ENCODE measurements at places on chromosomes 2 and 18.

DNA sequence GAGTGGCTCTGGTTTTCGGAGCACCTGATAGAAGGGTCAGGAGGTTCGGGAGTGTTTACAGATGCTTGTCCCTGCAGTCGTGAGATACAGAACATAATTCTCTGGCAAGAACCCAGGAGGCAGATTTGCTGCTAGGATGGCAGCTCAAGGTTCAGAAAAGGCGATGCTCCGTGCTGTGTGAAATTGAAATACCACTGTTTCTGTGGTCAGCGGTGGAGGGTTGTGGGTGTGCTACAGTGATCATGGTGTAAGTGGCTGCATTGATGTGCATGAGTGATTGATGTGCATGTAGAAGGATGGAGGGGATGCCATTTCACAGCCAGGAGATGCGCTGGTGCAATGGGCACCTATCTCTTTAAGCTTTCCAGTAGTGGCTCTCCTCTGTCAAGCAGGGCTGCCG is 322.1 kb downstream of the GALR1 start:
- no peak for DNase-seq

DNA sequence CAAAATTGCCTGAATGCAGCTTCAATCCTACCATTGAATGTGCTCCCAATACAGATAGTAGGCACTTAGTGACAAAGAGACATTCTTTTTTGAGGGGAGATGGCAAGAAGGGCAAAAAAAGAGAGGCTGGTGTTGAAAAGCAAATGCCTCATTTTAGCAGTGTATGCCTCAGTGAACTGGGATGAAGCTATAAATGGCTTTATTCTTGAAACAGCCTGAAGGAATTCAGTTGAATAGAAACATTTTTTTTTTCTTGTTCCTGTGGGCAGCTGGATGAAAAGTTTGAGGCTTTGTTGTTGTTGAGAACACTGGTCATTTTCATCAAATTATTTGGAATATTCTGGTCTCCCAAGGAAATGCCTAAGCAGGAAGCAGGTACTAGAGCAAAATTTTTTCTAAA is 228.9 kb downstream of the RNF144A start:
- DNase-seq = no peak

DNA sequence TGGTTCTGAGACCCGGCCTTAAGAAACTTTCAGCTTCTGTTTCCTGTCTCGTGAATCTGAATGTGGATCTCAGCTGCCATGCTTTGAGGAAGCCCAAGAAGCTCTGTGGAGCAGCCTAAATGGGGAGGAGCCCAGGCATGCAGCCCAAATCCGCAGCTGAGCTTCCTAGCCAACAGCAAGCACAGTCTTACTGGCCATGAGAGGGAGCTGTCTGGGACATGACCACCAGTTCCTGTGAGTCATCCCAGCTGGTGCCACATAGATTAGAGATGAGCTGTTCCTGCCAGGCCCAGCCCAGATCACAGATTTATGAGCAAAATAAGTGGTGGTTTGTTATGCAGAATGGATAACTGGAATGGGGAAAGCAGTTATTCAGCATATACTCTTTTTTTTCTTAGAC is 224.4 kb upstream of the APCDD1 start:
- DNase-seq = peak; percentile 6

DNA sequence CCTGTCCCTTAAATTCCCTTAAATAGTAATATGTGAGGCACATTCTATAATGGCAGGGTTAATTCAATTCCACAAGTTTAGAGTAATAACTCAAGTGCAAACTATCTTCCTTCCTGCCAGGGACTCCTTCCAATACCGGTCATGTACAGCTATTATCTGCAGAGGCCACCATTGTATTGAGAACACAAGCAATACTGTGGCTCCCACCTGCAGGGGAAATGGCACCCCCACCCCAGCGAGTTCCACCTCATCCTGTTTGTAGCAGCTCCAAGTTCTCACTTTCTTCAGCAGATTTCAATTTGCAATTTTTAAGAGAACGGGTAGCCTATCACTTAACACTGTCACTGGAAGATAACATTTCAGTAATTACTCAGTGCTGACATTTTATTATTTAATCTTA is 172.1 kb upstream of the PID1 start:
- no peak for DNase-seq

- DNase-seq = no peak
These were observed 94.0 kb downstream of the PLB1 start for GRCh38 chr2:28589746-28590463.

DNA sequence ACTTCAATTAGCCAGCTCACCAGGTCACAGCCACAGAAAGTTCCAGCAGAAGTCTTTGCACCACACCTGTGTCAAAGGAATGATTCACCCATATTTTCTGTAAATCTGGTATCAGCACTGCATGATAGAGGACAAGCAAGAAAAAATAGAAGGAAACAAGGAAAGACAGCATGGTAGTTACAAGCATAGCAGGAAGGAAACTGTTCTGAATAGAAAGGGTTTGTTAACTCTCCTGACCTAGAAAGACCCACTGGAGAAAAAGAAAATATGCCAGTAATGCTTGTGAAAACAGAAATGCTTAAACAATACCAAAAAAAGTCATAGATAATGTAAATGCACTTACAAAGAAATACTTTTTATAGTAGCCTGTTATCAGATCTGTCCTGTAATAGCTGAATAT is 40.8 kb downstream of the SCRN3 start:
- DNase-seq = no peak

DNA sequence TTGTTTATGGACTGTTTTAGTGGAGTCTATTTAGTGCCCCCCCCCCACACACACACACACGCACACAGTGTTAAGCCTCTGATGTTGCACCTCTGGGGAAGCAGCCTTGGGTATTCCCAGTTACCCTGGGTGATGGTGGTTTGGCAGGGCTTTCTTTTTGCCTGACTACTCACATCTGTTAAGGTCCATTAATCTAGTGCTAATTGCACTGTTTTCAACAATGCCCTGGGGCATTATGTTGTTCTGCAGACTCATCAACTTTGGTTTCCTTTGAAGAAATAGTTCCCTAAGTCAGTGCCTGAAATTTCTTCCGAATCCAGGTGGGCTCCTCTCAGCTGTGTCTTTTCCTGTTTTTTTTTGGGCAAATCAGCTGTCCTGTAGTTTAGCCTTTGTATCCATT is 34.7 kb downstream of the SPOPL start:
- DNase-seq = no peak

GRCh38 chr18:52387175-52387574 is 47.2 kb downstream of the DCC start:
- no peak for DNase-seq

DNA sequence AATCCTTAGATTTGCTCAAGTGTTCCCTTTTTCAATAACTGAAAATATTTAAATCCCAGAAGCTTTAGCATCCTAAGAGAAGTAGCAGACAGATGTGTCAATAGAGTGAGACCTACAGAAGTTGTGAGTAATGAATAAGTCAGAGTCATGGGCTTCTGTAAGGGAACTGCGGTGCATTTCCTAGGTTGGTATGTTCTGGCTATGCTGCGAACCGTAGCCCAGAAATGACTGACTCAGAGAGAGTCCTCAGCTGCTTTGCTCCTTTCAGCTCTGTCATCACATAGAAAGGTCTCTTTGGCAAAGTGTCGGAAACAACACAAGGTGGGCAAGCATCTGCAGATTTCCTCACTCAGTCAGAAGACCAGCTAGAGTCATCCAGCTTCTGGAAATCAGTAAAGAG is 297.1 kb downstream of the ARHGAP15 start:
- DNase-seq = no peak

DNA sequence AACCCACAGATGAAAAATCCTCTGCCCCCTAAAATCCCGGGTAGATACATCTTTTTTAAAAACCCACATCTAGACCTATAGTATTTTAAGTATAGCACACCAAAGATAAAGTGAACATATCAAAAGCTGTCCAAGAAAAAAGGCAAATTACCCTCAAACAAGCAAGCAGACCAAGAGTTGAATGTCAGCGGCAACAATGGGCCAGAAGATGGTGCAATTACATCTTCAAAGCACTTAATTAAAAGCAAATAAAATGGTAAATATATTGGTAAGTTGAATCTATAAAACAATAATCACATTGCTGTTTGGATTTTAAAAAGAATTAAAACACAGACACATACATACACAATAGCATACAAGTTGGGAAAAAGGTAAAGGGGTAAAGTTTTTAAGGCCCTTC is 98.5 kb downstream of the MYOM1 start:
- peak; percentile 11 for DNase-seq

DNA sequence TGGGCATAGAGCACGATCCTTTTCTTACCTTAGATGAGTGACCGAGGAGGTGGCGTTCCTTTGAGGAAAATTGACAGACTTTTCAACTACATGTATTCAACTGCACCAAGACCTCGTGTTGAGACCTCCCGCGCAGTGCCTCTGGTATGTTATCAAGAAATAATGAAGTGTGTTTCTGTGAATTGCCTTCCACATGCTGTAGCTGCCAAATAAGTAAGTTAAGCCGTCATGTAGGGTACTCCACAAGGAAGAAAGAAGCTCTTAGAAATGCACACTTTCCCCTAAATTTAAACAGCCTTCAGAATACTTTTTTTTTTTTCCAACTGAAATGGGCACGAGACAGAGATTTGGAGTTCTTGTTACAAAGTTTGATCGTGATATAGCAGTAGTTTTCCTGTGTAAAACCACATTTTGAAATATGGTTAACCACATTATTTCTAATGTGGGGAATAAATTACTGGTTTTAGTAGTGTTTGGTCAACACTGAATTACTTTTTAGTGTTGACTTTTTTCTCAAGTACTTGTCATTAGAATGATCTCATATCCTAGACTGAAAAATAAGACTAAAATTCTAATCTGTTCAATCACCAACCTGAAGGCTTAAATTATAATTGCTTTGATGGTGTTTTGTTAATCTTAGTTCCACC is 30.5 kb downstream of the PDK1 start:
- no peak for DNase-seq

DNA sequence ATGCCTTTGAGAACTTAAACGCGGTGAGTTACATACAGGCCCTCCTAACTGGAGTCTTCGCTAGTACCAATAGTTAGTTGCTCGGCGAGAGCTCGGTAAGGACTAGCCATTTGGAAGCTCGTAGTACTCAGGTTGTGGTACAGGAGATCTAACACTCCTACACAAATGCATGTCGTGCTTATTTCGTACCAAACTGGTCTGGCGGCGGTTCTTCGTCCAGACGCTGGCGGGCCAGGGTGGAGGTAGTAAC is 346 bp upstream of the VRK2 start:
- DNase-seq = no peak

DNA sequence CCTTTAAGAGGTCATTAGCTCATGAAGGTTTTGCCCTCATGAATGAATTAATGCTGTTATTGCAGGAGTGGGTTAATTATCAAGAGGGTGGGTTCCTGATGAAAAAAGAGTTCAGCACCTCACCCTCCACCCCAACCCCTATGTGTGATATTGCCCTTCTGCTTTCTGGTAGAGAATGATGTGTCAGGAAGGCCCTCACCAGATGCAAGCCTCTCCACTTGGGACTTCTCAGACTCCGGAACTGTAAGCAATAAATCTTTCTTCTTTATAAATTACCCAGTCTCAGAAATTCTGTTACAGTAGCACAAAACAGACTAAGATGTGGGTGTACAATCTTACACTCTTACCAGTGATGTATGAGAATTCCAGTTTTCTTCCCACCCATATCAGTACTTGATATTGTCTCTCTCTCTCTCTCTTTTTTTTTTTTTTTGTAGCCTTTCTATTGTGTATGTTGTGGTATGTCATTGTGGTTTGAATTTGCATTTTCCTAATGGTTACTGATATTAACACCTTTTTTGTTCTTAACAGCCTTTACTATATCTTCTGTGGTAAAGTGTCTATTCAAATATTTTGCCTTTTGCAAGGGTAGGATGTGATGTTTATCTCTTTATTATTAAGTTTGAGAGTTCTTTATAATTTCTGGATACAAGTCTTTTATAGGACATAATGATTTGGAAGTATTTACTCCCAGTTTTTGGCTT is 10.4 kb upstream of the MAP2 start:
- no peak for DNase-seq

DNA sequence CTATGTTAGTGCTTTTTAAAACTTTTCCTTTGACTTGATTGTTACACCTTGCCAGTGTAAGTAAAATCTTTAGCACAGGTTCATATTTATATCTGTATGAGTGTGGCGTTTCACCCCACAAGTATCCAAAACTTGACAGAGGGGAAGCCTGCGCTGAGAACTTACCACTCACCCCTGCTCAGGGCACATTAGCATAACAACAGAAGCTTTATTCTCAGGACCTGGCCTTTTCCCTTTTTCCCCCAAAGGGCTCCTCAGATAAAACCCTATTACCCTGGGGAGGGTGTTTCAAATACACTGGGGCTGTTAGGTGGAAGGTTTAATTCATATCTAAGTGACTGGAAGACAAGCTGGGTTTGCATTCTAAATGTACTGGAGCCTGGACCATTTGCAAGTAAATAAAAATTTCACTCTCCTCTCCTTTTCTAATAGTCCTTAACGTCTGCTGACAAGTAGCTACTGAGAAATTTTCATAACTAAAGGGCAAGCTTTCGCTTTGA is 276.6 kb downstream of the RNF152 start:
- DNase-seq = no peak

DNA sequence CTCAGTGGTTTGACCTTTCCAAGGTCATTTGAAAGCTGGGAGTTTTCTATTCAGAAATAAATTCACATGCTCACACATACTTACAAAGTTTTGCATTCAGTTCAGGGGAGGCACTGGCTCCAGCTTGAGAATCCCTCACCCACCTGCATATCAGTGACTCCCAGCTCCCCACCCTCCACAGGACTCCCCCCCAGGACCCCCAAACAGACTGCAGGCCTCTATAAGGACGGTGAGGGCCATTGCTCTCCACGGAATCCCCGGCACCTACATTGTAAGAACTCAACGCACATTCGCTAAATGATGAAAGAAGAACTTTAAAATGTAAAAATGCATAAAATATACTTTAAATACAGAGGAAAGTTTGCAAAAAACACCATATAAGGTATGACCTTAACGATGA is 97.2 kb upstream of the TEX51 start:
- no peak for DNase-seq

DNA sequence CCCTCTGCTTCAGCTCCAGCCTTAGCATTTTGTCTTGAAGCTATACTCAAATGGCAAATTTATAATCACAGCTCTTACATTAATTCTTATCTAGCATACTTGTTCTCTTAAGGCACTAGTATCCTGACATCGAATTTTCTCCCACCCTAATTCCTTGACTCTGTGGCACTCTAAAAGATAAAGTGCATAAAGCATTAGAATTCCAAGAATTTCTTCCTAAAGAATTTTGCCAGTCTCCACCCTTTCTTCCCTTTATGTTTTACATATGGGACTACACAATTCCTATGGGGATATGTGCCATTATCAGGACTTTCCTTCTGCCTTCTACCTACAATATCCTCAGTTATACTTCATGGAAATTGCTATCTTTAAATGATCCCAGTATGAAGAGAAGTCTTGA is 560.3 kb downstream of the ARHGAP15 start:
- no peak for DNase-seq

DNA sequence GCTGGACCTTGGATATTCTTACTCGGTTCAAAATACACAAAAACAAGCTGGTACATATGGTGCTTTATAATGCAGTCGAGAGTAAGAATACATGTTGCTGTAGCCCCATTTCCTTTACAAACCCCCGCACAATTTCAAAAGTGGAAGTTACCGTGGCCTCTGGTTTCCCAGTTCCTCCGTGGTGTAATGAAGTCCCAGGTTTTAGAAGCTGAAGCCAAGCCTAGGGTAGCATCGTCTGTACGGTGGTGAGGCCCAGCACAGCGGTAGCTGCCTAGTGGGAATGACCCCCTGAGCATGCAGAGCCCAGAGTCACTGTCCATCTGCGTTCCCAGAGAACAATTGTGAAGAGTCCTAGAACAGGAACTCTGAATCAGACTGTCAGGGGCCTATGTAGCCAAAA is 171.8 kb downstream of the ASXL3 start:
- no peak for DNase-seq
